ENCODE measurements at places on chromosomes 7 and 10.

- DNase-seq, result no peak
Observed at GRCh38 chr7:106312099-106312871, 27.5 kb upstream of the NAMPT start.

DNA sequence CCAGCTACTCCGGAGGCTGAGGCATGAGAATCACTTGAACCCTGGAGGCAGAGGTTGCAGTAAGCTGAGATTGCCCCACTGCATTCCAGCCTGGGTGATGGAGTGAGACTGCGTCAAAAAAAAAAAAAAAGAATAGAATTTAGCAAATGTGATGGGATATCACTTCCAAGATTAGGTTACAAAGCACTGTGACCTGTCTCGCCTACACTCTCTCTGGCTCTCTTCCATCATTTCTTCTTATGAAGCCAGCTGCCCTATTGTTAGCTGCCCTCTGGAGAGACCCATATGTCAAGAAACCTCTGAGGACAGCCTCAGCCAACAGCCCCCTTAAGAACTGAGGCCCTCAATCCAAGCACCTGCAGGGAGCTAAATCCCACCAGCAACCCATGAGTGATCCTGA is 28.2 kb downstream of the ARHGAP21 start:
- DNase-seq, result no peak

GRCh38 chr10:115295213-115295805 is 202.1 kb downstream of the ATRNL1 start:
- DNase-seq, result no peak

DNA sequence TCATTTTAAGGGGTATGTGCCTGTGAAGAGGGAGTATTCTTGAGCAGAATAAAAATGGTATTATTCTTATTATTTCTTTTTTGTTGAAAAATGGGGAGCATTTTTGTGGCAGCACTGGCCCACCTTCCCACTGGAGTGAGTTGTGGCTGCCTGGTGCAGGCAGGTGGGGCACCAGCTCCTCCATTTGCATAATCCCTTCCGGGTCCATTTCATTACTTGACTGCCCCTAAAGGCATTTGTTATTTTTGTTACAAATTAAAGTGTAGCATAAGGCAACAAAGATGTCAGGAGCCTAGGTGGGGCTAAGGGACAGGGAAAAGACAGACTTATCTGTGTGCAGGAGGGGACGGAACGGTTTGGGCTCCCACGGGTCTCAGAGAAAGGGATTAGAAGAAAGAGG is 26.8 kb downstream of the GOLGA7B start:
- no peak for DNase-seq

DNA sequence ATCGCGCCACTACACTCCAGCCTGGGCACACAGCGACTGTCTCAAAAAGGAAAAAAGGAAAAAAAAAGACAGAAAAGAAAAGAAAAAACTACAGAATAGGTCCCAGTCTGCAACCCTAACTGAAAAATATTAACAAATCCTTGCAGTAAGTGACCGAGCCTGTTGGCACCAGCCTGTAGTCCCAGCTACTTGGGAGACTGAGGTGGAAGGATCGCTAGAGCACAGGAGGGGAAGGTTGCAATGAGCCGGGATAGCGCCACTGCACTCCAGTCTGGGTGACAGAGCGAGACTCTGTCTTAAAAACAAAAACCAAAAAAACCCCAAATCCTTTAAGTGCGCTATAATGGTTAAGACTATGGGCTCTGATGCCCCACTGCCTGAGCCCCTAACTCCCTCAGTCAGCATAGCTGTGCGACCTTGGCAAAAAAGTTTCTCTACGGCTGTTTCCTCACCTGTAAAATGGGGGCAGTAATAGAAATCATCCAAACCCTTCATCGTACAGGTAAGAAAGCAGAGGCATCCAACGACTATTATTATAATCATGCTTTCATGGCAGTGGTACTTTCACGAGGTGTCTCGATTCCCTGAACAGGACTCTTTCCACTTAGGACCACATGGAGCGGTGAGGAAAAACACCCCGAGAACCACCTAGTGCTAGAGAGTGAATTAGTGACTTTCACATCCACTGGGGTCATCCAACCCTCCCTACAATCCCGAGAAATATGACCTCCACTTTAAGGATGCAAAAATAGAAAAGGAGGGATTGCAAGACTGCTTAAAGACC is 755 bp downstream of the TOMM7 start:
- no peak for DNase-seq

- DNase-seq, result no peak
Observed at GRCh38 chr10:79380946-79381721, 33.9 kb downstream of the PPIF start.

DNA sequence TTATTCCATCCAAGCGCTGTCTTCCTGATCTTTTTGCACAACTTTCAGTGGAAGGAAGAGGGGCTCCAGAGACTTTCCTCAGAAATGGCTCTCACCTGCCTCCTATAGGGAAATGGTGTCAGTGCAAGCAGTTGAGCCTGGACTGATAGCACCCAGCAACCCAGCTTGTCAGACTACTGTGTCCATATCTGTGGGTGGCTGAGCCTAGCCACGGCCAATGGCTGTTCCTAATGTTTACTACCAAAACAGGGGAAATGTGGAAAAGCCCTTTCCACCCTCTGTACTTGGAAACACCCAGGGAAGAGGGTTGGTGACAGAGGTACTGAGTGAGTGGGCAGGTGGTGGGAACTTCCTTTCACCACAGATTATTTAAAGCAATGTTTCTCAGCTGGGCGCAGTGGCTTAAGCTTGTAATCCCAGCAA is 4.3 kb upstream of the YKT6 start:
- no peak for DNase-seq

- DNase-seq, result no peak
Observed at GRCh38 chr7:105399043-105399725, 10.5 kb upstream of the SRPK2 start.

GRCh38 chr10:133456041-133456951 is 2.6 kb downstream of the SCART1 start:
- DNase-seq, result no peak

DNA sequence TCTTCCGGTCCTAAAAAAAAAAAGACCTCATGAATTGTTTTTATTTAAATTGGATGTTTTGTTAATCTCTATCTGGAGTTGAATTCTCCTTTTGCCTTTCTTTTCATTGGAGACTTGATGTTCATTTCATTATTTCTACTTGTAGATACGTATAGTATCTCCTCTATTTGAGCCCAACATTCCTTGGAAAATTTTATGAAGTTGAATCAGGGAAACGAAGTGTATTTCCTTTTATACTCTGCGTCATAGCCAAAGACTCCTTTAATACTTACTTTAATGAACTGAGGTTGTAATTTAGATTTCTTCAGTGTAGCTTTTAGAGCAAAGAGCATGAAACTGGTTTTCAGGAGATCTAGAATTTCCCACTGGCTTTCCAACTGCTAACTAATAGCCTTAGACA is 132.4 kb downstream of the KIAA1217 start:
- DNase-seq, result no peak

GRCh38 chr10:69172241-69172982 is 7.6 kb upstream of the SUPV3L1 start:
- no peak for DNase-seq

- DNase-seq, result no peak
Observed at GRCh38 chr10:131812736-131813604, 87.8 kb upstream of the PPP2R2D start.

GRCh38 chr7:2754912-2755311 is 66.9 kb downstream of the AMZ1 start:
- DNase-seq, result no peak

DNA sequence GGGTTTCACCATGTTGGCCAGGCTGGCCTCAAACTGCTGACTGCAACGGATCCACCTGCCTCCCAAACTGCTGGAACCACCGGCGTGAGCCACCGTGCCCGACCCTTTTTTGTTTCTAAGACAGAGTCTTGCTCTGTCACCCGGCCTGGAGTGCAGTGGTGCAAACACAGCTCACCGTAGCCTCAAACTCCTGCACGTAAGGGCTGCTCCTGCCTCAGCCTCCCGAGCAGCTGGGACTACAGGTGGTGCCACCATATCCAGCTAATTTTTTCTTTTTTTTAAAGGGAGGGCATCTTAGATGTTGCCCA is 36.4 kb downstream of the ADAP1 start:
- no peak for DNase-seq

DNA sequence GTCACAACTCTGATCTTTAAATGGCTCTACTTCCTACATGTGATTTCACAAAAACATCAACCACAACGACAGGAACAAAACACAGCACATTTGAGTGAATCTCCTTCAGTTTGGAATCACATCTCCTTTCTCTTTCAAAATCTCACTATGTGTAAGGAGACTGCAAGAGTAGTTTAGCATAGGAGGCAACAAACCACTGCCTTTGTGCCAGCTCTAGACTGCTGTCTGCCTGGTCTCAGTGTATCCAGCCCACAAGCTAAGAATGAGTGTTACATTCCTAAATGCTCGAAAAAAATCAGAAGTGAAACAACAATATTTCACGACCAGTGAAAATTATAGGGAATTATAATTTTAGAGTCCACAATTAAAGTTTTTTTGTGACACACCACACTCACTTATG is 217.0 kb upstream of the STEAP4 start:
- no peak for DNase-seq

GRCh38 chr7:158585721-158586498 is 1.7 kb downstream of the PTPRN2 start:
- no peak for DNase-seq

DNA sequence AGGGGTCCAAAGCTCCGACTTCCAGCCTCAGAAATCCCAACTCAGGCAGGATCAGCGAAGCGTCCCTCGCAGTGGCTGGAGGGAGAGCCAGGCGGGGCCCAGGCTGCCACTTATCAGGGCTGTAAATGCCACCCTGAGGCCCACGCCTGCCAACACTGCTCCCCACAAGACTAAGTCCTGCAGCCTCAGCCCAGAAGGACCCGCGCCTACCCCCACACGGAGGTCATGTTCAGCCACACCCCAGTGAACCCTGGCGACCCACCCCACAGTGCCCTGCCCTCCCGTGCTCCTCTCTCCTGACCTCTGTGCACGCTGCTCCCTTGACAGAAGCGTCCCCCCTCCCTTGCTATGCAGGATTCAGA is 3.2 kb downstream of the PSMG3 start:
- DNase-seq, result no peak
